ENCODE measurements at places on chromosomes 7 and 10.

- DNase-seq: peak; percentile 45
These were observed 122.7 kb downstream of the PRKAG2 start for GRCh38 chr7:151754142-151754590.

DNA sequence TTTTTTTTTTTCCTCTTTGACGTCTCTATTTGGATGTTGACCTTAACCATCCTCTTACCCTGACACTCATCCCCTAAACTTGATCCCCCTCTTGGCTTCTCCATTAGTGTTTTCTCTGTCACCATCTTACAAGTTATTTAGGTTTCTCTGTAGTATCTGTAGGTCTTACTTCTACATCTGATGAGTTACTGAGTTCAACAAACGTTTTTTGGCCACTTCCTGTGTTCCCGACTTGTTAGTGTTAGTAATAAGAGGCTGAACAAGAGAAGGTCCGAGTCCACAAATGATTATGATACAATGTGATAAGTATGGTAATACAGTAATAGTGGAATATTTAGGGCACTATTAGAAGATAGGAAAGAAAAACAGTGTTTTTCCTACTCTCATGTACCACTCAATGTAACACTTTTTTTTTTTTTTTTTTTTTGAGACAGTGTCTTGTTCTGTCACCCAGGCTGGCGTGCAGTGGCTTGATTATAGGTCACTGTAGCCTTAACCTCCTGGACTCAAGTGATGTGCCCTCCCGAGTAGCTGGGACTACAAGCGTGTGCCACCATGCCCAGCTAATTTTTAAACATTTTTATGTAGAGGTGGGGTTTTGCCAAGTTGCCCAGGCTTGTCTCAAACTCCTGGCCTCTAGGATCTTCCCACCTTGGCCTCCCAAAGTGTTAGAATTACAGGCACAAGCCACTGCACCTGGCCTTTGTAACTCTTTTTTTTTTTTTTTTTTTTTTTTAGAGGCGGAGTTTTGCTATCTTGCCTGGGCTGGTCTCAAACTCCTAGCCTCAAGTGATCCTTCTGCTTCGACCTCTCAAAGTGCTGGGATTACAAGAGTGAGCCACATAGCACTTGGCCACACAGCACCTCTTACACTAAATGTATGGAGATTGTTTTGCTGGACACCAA, 12.5 kb downstream of the CCSER2 start:
- no peak for DNase-seq

GRCh38 chr10:3396116-3396515, 223.5 kb upstream of the PITRM1 start:
- DNase-seq: no peak

- DNase-seq: no peak
These were observed 4.6 kb downstream of the LANCL2 start for GRCh38 chr7:55369427-55370400.

- DNase-seq: no peak
These were observed 46.4 kb upstream of the HABP2 start for GRCh38 chr10:113506476-113506875.

- no peak for DNase-seq
These were observed 605 bp upstream of the NFKB2 start for GRCh38 chr10:102394801-102395399.

DNA sequence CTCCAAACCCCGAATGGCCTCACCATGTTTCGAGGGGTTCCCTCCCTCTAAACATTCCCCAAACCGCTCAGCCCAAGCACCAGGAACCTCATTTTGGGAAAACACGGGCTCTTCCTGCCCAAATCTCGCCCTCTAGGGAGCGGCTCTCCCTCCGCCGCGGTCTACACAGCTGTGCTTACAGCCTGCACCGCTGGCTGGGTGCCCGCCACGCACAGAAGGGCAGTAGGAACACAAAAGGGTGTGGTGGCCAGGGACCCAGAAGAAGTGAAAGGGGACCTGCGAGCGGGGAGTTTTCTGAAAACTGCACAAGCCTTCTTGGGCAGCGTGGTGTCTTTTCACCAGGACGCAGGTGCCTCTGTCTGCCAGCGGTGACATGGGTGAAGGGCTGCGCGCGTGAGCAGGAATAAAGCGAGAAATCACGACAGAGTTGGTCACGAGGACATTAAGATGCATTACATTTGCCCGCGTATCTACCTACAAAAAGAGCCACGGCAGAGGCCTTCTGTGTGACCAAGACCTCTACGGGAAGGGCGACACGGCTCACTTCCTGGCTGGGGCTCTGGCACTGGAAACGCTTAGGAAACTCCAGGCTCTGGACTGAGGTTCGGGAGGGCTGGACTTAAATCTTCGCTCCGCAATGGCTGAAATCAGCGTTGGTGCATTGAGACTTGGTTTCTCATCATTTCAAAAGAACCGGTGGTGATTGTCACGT, 171.7 kb downstream of the LSM5 start:
- no peak for DNase-seq
